ENCODE measurements at places on chromosomes 16 and 17. TPM values are rescaled to one million over a fixed set of nuclear protein-coding genes. Genes with fewer than 3 reads are reported as not detected.
A peak's percentile ranks its signal among the peaks of the same experiment; 100 is the strongest.

Gene DUSP3
- 273 TPM for total RNA-seq

Gene ERCC4
- 7.1 TPM for total RNA-seq

Gene PERCC1
- not detected for total RNA-seq

Gene PIPOX
- total RNA-seq = 0.26 TPM

Gene RGS9
- total RNA-seq = 1.9 TPM

Gene CX3CL1
- 11.6 TPM for total RNA-seq

Gene TBC1D3E
- not detected for total RNA-seq

Gene KRTAP17-1
- not detected for total RNA-seq

Gene EPX
- total RNA-seq = not detected

Gene TBC1D28
- not detected for total RNA-seq

Gene KRTAP2-2
- not detected for total RNA-seq

DNA sequence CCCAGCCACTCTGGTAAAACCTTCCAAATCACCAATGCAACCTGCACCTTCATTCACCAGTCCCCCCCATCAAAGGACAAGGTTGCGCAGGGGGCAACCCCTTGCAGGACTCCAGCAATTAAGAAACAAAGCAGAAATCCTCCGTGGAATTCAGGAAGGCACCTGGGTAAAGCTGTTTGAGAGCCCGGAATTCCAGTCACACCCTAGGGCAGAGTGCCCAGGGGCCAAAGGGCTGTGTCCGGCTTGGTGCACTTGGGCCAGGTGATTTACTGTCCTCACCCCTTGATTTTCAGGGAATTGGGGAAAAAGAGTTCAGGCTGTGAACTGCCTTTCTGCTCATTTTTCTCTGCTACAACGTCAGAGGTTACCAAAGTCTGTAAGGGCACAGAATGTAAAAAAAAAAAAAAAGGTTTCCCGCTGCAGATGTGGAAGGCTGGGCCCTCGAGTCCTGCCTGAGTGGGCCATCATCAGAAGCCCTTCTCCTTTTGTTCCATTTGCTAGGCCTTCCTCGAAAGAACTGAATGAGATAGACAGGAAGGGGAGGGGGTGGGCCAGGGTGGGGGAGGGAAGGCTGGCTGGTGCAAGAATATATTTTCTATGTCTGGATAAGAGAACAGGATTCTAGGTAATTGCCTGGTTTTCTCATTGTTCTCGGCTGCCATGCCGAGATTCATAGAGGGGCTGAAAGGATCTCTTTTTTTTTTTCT is 266.5 kb upstream of the PSMD7 start:
- H3K4me3 ChIP-seq = no peak overlapping the region
- H3K27me3 ChIP-seq = no peaks in the 10 kb centered on the region
- no peak for DNase-seq
- no peaks in the 10 kb centered on the region for H3K4me1 ChIP-seq
- H3K27ac ChIP-seq = no peak overlapping the region

GRCh38 chr17:16872351-16873173 is 99.4 kb downstream of the TNFRSF13B start:
- no peak overlapping the region for H3K27ac ChIP-seq
- H3K27me3 ChIP-seq = no peaks in the 10 kb centered on the region
- H3K4me3 ChIP-seq = no peak overlapping the region
- no peaks in the 10 kb centered on the region for H3K36me3 ChIP-seq
- H3K4me1 ChIP-seq = no peaks in the 10 kb centered on the region

DNA sequence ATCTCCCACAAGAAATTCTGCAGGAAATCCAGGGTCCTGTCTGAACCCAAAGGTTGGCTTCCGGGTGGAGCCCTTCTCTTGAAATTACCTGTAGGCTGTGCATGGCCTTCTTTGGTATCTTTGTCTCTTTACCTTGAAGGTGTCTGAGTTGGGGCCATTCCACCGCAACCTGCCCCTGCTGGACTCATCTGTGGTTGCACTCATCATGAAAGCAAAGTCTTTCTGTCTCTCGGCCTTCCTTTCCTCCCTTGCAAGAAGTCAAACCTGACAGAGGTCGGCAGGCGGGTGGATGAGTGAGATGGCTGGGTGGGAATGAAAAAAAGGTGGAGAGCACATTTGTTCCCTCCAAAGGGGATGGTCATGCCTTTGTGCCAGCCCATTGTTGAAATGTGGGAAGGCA is 25.1 kb downstream of the SALL1 start:
- no peak overlapping the region for H3K4me3 ChIP-seq
- no peaks in the 10 kb centered on the region for H3K36me3 ChIP-seq
- H3K4me1 ChIP-seq = no peaks in the 10 kb centered on the region
- DNase-seq = no peak

GRCh38 chr16:73432850-73433730 is 385.2 kb upstream of the ZFHX3 start:
- H3K27me3 ChIP-seq = no peaks in the 10 kb centered on the region
- no peaks in the 10 kb centered on the region for H3K4me1 ChIP-seq
- DNase-seq = no peak
- H3K36me3 ChIP-seq = no peaks in the 10 kb centered on the region
- no peak overlapping the region for H3K4me3 ChIP-seq

- H3K4me1 ChIP-seq = no peaks in the 10 kb centered on the region
- H3K4me3 ChIP-seq = no peak overlapping the region
- H3K27me3 ChIP-seq = no peaks in the 10 kb centered on the region
- DNase-seq = no peak
- no peak overlapping the region for H3K27ac ChIP-seq
These were observed 219.2 kb downstream of the SHISA9 start for GRCh38 chr16:13120557-13120956.

DNA sequence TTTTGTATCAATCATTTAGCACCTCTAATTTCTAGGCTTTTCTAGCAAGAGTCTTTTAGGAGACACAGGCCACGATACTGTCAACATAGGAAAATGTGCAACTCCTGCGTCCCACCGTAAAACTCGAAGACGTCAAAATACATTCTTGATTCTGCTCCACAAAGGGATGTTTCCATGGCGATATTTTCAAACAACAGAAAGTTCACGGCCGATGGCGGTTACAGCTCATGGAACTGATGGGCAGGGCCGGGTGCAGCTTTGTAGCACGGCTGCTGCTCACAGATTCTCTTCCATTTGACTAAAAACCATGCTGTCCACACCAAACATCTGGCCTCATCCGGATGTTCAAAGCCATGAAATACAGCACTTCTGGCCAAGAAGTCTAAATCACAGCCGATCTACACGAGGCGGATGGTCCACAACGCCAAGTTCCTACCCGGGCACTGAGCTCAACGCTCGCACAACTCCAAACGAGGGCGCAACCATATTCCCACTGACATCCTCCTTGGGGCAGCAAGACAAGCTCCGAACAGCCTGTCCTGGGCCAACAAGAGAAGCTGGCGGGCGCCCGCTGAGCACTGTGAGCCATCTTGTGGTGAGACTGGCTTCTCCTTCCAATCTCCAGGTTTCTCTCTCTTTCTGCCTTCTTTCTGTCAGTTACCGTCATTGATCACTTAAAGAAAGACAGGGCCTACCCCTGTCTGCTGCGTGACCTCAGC is 79.8 kb downstream of the ZNF778 start:
- H3K36me3 ChIP-seq = no peaks in the 10 kb centered on the region
- peaks cover 21% of the 10 kb centered on the region for H3K4me1 ChIP-seq
- H3K27ac ChIP-seq = peak overlapping the region; percentile 89
- no peak overlapping the region for H3K4me3 ChIP-seq
- DNase-seq = no peak
- H3K27me3 ChIP-seq = no peaks in the 10 kb centered on the region

DNA sequence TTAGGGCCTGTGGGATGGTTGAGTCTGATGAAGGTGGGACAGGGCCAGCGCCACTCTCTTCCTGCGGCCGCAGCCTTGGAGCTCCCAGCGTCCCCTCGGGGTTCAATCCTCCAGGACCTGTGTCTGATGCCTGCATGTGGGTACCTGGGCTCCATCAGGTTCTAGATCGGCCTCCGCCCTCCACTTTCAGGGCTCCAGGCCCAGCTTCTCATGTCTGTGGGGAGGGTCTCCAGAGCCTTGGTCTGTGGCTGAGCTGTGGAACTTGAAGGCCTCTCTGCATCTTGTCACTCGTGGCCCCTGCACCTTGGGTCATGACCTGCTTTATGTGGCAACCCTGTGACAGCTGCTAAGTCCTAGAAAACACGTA is 89.8 kb upstream of the ZNF750 start:
- no peak for DNase-seq
- H3K4me1 ChIP-seq = no peaks in the 10 kb centered on the region
- H3K4me3 ChIP-seq = no peak overlapping the region
- H3K36me3 ChIP-seq = peaks cover 93% of the 10 kb centered on the region

DNA sequence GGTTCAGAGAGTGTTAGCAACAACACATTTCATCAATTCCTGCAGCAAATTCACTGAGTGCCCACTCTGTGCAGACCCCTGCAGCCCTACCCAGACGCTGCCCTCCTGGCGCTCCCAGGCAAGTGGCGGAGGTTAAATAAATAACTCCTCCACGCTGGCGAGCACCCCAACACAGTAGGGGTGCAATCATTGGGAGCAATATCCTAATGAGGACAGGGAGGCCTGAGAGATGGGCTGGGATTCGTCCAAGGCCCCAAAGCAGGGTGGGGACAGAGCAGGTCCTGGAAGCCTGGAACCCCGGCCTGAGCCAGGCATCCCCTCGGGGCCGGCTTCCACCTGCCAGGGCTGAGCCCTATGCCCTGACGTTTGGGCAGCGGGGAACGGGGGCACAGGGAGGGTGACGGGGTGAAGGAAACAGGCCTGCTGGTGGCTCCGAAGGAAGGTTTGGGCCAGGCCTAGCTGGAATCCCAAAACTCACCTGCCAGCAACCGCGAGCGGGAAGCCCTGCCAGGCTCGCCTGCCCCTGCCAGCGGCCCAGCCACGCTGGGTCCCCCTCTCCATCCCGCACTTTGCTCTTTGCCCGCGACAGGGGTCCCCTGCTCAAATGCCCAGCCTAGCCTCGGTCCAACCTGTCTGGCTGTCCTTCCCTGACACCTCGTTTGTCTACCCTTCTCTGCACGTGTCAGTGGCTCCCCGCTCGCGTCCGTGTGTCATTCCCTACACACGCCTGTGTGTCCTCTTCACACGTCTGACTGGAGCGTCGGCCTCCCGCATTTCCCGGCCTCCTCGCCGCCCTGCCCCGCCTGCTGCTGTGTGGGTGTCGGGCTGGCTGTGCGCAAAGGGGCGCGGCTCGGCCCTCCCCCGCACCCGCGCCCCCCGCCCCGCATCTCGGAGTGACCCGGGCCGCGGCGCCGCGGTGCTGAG is 721 bp upstream of the BEAN1 start:
- peaks cover 6% of the 10 kb centered on the region for H3K4me1 ChIP-seq
- no peaks in the 10 kb centered on the region for H3K36me3 ChIP-seq
- no peak for DNase-seq
- peaks cover 11% of the 10 kb centered on the region for H3K27me3 ChIP-seq
- no peak overlapping the region for H3K27ac ChIP-seq

- H3K27ac ChIP-seq = peak overlapping the region; percentile 67
- DNase-seq = no peak
- H3K4me1 ChIP-seq = peaks cover 20% of the 10 kb centered on the region
- no peaks in the 10 kb centered on the region for H3K36me3 ChIP-seq
These were observed 13.2 kb downstream of the LSM12 start for GRCh38 chr17:44053125-44053872.

DNA sequence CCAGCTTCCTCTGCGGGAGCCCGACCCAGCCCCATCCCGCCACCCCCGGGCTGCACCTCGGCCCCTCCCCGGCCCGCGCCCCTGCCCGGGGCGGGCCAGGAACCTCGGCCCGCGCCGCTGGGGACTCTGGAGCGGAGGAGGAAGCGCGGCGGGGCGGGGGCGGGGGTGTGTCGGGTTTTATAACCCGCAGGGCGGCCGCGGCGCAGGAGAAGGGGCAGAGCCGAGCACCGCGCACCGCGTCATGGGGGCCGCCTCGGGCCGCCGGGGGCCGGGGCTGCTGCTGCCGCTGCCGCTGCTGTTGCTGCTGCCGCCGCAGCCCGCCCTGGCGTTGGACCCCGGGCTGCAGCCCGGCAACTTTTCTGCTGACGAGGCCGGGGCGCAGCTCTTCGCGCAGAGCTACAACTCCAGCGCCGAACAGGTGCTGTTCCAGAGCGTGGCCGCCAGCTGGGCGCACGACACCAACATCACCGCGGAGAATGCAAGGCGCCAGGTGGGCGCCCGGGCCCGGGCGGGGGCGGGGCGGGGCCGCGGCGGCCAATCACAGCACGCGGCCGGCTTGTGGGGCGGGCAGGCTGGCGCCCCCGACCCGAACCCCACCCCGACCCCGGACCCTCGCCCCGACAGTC is at the start of gene ACE:
Gene ACE, plus strand, starts transcription at position 208 of the 626 bp plus-strand sequence. Its CDS starts 34 bp downstream, at position 242.
- no peak within 1 kb of the TSS for H3K27ac ChIP-seq
- peak within 1 kb of the TSS; percentile 43 for H3K4me3 ChIP-seq
- H3K4me1 ChIP-seq = peaks cover 47% of the 10 kb centered on the region
- H3K36me3 ChIP-seq = no peaks in the 10 kb centered on the region
- no peaks in the 10 kb centered on the region for H3K27me3 ChIP-seq

DNA sequence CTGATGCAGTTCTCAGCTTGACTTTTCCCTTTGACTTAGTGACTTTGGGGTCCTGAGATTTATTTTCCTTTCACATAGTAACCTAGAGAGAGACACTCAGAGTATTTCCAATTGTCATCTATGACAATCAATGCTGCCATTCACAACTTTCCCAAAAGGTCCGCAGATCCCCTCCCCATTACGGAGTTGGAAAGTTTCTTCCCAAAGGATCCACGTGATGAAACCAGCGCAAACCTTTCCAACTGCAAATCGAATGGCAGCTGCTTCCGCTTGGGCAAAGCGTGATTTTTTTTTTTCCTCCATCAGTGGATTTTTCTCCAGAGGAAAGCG is 538 bp upstream of the FCSK start:
- H3K4me1 ChIP-seq = no peaks in the 10 kb centered on the region
- H3K27me3 ChIP-seq = no peaks in the 10 kb centered on the region
- no peaks in the 10 kb centered on the region for H3K36me3 ChIP-seq

DNA sequence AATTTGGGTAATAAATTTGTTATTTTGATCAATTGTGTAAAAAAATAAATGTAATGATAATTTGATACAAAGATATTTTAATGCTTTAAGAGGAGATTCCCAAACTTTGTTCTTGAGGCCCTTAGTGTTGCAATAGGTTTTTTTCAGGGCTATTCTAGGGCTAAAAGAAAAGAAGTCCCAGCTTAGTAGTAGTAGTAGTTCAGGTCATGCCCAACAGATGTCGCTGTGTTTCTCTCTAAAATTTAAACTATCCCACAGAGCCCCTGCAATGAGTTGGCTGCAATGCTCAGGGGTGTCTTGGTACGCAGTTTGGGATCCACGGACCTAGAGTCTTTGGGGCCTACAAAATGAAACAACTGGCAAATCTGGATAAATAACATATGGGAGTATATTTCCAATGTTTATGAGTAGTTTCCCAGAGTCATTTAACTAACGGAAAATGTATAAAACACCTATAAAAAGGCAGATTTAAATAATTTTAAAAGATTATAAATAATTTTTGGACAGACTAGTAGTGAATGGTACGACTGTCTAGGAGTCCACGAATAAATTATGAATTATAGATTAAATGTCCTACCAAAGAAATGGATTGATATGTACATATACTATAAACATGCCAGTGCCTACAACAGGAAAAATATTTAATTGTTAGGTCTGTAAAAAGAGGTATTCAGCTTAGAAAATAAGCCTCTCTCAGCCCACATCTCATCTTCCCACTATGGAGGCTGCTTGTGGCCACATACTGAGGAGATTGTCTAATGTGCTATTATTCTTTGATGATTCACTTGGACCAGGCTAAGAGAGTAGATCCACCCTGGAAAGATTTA is 228.5 kb upstream of the PMFBP1 start:
- H3K4me1 ChIP-seq = no peaks in the 10 kb centered on the region
- DNase-seq = no peak
- H3K4me3 ChIP-seq = no peak overlapping the region
- H3K36me3 ChIP-seq = no peaks in the 10 kb centered on the region
- H3K27ac ChIP-seq = no peak overlapping the region
- no peaks in the 10 kb centered on the region for H3K27me3 ChIP-seq

GRCh38 chr17:57861000-57861789 is 11.4 kb upstream of the MRPS23 start:
- H3K4me1 ChIP-seq = peaks cover 41% of the 10 kb centered on the region
- peak overlapping the region; percentile 87 for H3K27ac ChIP-seq
- no peaks in the 10 kb centered on the region for H3K36me3 ChIP-seq
- H3K27me3 ChIP-seq = no peaks in the 10 kb centered on the region
